Psoas muscle (tissue), 8 donors: ENCODE measurements at places on chromosomes 11 and 22. TPM values are rescaled to one million over a fixed set of nuclear protein-coding genes. Genes with fewer than 3 reads are reported as not detected.

- H3K36me3 ChIP-seq: no peaks in the 10 kb centered on the region
- H3K4me3 ChIP-seq: no peak overlapping the region
- no peaks in the 10 kb centered on the region for H3K27me3 ChIP-seq
- DNase-seq: no peak
Observed at GRCh38 chr22:48391171-48391711, 1436.4 kb downstream of the BRD1 start.

Gene ZNF280B
- total RNA-seq: 0.54 TPM

- H3K36me3 ChIP-seq: no peaks in the 10 kb centered on the region
- DNase-seq: no peak
- no peak overlapping the region for H3K27ac ChIP-seq
- no peaks in the 10 kb centered on the region for H3K27me3 ChIP-seq
- H3K4me1 ChIP-seq: no peaks in the 10 kb centered on the region
- H3K4me3 ChIP-seq: no peak overlapping the region
Observed at GRCh38 chr11:128784059-128784804, 82.9 kb downstream of the KCNJ1 start.

DNA sequence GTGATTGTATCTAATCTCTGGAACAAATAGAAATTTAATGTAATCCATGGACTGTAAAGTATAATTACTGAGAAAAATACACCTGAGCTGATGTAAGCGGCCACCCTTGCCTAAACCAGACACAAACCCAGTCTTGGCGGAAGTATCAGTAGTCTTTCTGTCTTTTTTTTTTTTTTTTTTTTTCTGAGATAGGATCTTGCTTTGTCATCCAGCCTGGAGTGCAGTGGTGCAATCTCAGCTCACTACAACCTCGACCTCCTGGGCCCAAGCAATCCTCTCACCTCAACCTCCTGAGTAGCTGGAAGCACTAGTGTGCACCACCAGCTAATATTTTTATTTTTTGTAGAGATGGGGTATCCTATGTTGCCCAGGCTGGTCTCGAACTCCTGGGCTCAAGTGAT lies 5.5 kb upstream of the CXCR5 start:
- H3K27me3 ChIP-seq: peaks cover 2% of the 10 kb centered on the region
- H3K4me3 ChIP-seq: no peak overlapping the region
- no peaks in the 10 kb centered on the region for H3K36me3 ChIP-seq

GRCh38 chr11:63564056-63564774 lies 1.0 kb upstream of the PLAAT2 start:
- DNase-seq: no peak
- H3K4me1 ChIP-seq: peaks cover 10% of the 10 kb centered on the region
- H3K36me3 ChIP-seq: no peaks in the 10 kb centered on the region
- no peak overlapping the region for H3K4me3 ChIP-seq

GRCh38 chr11:117143390-117143789 lies 697 bp upstream of the PAFAH1B2 start:
- H3K36me3 ChIP-seq: peaks cover 14% of the 10 kb centered on the region
- peaks cover 28% of the 10 kb centered on the region for H3K4me1 ChIP-seq
- peak; percentile 72 for DNase-seq
- H3K27me3 ChIP-seq: no peaks in the 10 kb centered on the region
- H3K4me3 ChIP-seq: peak overlapping the region; percentile 98

Gene MUC2
- total RNA-seq: 0.04 TPM

Gene SLC6A5
- total RNA-seq: not detected

Gene PUS3
- 9.0 TPM for total RNA-seq

Gene CSNK2A3
- 0.52 TPM for total RNA-seq

Gene NCF4
- total RNA-seq: 2.6 TPM

GRCh38 chr11:90493379-90493778 lies 270.5 kb upstream of the CHORDC1 start:
- H3K4me1 ChIP-seq: no peaks in the 10 kb centered on the region
- H3K4me3 ChIP-seq: no peak overlapping the region
- H3K27ac ChIP-seq: no peak overlapping the region
- DNase-seq: no peak

DNA sequence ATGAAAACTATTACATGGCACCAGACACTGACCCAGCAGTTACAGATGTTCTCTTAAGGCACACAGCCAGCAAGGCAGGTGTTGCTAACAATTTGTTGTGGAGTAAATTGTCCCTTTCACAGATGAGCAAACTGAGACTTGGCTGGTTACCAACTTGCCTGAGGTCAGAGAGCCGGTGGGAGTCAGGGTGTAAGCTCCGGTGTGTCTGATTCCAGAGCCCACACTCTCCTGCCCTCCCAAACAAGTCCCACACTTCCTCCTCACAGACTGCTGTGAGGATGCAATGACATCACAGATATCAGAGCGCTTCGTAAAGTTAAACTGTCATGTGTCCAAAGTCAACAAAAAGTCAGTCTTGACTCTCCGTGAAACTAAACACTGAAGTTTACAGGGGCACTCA lies 12.5 kb downstream of the GDPD5 start:
- H3K4me1 ChIP-seq: peaks cover 18% of the 10 kb centered on the region
- no peaks in the 10 kb centered on the region for H3K27me3 ChIP-seq
- DNase-seq: no peak
- no peak overlapping the region for H3K4me3 ChIP-seq
- no peaks in the 10 kb centered on the region for H3K36me3 ChIP-seq

DNA sequence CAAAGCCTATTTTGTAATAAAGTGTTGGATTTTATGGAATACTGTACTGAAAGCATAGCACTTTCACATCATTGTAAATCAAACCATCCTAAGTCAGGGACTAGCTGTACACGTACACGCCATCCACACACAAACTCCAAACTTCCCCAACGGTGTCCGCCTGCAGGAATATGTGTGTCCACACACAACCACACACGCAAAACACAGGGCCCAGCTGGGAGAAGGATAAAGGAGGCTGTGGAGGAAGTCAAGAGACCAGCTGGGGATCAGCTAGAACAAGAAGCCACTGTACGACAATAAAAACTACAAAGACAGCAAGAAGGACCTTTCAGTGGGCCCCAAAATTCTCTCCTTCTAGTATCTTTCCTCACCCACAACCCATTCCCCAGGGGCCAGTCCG lies 1.6 kb downstream of the TRIM29 start:
- H3K4me1 ChIP-seq: no peaks in the 10 kb centered on the region
- no peak for DNase-seq
- H3K27me3 ChIP-seq: peaks cover 4% of the 10 kb centered on the region
- no peak overlapping the region for H3K4me3 ChIP-seq
- no peaks in the 10 kb centered on the region for H3K36me3 ChIP-seq

- no peak for DNase-seq
- no peak overlapping the region for H3K27ac ChIP-seq
- H3K27me3 ChIP-seq: no peaks in the 10 kb centered on the region
- no peaks in the 10 kb centered on the region for H3K4me1 ChIP-seq
- no peaks in the 10 kb centered on the region for H3K36me3 ChIP-seq
Observed at GRCh38 chr11:26976389-26976788, 17.5 kb upstream of the FIBIN start.

Gene NDUFS3
- 198 TPM for total RNA-seq

- H3K4me3 ChIP-seq: no peak overlapping the region
- no peak for DNase-seq
Observed at GRCh38 chr22:43772831-43773230, 39.3 kb downstream of the EFCAB6 start.

Gene TRPT1
- total RNA-seq: 88.8 TPM

Gene TMEM138
- total RNA-seq: 20.1 TPM

Gene TIMM8B
- 87.9 TPM for total RNA-seq

- no peak overlapping the region for H3K27ac ChIP-seq
- peaks cover 9% of the 10 kb centered on the region for H3K27me3 ChIP-seq
- no peaks in the 10 kb centered on the region for H3K36me3 ChIP-seq
Observed at GRCh38 chr11:19244621-19245020, 3.9 kb upstream of the E2F8 start.

Gene FOLH1
- total RNA-seq: 0.34 TPM

Gene TMEM45B
- not detected for total RNA-seq

Gene BDNF
- total RNA-seq: 0.04 TPM

Gene SLC22A6
- not detected for total RNA-seq

Gene IL17REL
- total RNA-seq: not detected

Gene GAL
- total RNA-seq: not detected

DNA sequence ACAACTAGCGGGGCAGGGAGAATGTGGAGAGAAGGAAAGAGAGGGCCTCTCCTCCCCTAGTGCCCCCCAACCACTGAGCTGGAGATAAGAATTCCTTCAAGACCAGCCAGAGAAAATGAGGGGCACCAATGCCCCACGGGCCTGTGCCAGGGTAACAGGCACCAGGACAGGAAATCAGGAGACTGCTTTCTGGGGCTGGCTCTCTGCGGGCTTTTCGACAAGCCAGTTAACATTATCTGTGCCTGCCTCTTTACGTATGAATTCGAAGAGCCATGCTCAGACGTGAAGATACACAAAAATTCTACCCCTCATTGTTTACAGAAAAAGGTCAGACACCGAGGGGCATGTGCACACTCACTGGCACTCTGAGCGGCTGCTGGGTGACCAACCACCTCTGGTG lies 52.1 kb downstream of the MYH9 start:
- H3K4me3 ChIP-seq: no peak overlapping the region
- peak overlapping the region; percentile 86 for H3K27ac ChIP-seq
- H3K4me1 ChIP-seq: peaks cover 78% of the 10 kb centered on the region
- peaks cover 6% of the 10 kb centered on the region for H3K36me3 ChIP-seq
- no peak for DNase-seq

Gene OR4D5
- total RNA-seq: not detected

Gene SCGB1D2
- total RNA-seq: not detected

Gene TENM4
- 1.7 TPM for total RNA-seq

GRCh38 chr22:28351476-28351875 lies 328.2 kb downstream of the TTC28 start:
- H3K4me3 ChIP-seq: no peak overlapping the region
- no peak overlapping the region for H3K27ac ChIP-seq
- H3K4me1 ChIP-seq: peaks cover 4% of the 10 kb centered on the region
- H3K27me3 ChIP-seq: no peaks in the 10 kb centered on the region
- DNase-seq: no peak

Gene KRTAP5-10
- not detected for total RNA-seq

DNA sequence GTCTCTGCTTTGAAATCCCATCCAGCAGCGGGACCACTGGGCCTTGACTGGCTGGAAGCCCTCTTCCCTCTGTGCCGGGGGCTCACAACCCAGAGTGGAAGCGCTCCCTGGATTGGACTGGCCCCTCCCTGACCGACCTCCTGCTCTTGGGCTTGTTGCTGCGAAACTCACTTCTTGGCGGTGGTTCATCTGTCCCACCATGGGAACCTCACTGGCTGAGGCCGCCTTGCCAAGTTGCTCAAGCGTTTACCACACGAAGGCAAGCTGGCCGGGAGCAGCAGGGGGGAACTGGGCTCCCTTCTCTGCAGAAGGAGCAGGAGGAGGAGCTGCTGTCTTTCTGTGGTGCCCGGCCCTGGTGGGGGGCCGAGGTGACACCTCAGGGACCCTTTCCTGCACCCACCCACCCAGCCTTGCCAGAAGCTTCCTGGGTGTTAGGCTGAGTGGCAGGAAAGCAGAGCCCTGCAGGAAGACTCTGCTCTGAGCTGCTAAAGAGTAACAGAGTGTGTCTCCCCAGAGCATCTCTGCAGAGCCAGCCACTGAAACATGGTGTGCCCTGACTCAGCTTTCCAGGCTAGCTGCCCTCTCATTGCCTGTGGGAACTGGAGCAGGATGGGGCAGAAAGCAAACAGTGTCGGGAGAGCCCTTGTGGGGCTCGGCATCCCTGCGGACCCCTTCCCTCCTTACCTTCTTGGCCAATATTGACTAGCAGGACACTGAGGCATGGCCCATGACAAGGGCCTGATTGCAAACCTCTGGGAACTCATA lies 88.5 kb upstream of the ALX4 start:
- no peak overlapping the region for H3K27ac ChIP-seq
- no peaks in the 10 kb centered on the region for H3K4me1 ChIP-seq
- no peaks in the 10 kb centered on the region for H3K36me3 ChIP-seq
- no peak for DNase-seq

- no peaks in the 10 kb centered on the region for H3K36me3 ChIP-seq
- H3K27ac ChIP-seq: no peak overlapping the region
- no peaks in the 10 kb centered on the region for H3K27me3 ChIP-seq
- H3K4me1 ChIP-seq: peaks cover 7% of the 10 kb centered on the region
Observed at GRCh38 chr22:39352306-39352891, 2.6 kb downstream of the SYNGR1 start.

Gene RFPL1
- total RNA-seq: not detected

DNA sequence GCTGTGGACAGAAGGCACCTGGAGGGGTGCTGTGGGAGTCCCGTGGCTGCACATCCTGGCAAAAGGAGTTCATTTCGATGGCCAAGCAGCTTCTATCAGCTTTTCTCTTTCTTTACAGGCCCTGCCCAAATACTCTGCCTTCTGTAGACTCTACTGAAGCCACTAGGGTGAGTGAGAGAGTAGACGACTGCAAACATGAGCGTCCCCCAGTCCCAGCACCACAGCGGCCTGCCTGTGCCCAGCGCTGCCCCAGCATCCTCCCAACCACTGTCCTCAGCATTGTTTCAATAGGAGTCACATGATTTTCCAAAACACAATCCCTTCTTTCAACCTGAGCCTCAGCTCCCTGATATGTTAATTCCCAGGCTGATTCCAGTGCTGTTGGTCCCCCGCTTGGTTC lies 110.0 kb downstream of the KIRREL3 start:
- H3K4me3 ChIP-seq: no peak overlapping the region
- H3K4me1 ChIP-seq: no peaks in the 10 kb centered on the region
- DNase-seq: no peak
- no peaks in the 10 kb centered on the region for H3K27me3 ChIP-seq
- no peaks in the 10 kb centered on the region for H3K36me3 ChIP-seq

DNA sequence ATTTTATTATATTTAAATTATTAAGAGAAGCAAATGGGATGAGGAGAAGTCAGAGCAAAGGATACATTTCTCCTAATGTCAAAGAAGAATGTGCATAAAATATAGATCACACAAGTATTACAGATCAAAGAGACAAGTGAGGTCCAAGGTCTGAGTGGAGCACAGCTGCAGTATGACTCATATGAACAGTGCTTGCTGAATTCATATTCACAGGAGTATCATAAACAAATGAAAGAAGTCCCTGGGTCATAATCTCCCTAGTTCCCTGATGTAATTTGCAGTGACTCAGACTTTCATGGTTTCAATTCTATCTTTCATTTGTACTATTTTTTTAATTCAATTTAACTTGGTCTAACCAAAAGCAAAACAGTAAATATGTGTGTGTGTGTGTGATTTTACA lies 499.0 kb upstream of the CCDC179 start:
- DNase-seq: no peak
- no peaks in the 10 kb centered on the region for H3K27me3 ChIP-seq
- no peaks in the 10 kb centered on the region for H3K36me3 ChIP-seq
- no peak overlapping the region for H3K27ac ChIP-seq

- no peaks in the 10 kb centered on the region for H3K27me3 ChIP-seq
- no peak for DNase-seq
- H3K27ac ChIP-seq: no peak overlapping the region
- no peaks in the 10 kb centered on the region for H3K36me3 ChIP-seq
Observed at GRCh38 chr11:80816966-80817365, 1376.1 kb upstream of the TENM4 start.

Gene TP53AIP1
- not detected for total RNA-seq

GRCh38 chr11:67167719-67168118 lies 48.7 kb downstream of the KDM2A start:
- H3K27me3 ChIP-seq: no peaks in the 10 kb centered on the region
- H3K27ac ChIP-seq: peak overlapping the region; percentile 72
- H3K4me3 ChIP-seq: no peak overlapping the region
- H3K36me3 ChIP-seq: peaks cover 11% of the 10 kb centered on the region
- no peak for DNase-seq

Gene NLRX1
- total RNA-seq: 18.1 TPM

- H3K36me3 ChIP-seq: no peaks in the 10 kb centered on the region
- H3K4me1 ChIP-seq: no peaks in the 10 kb centered on the region
- H3K4me3 ChIP-seq: no peak overlapping the region
- DNase-seq: no peak
Observed at GRCh38 chr11:33787076-33787475, 12.8 kb upstream of the FBXO3 start.
